ENCODE measurements at places on chromosomes 3 and 15. TPM values are rescaled to one million over a fixed set of nuclear protein-coding genes. Genes with fewer than 3 reads are reported as not detected.

GYG1 gene
- 98.4 TPM for total RNA-seq

TP63 gene
- 0.57 TPM for total RNA-seq

ITPR1 gene
- 39.5 TPM for total RNA-seq

CDHR4 gene
- total RNA-seq = not detected

P2RY12 gene
- total RNA-seq = 4.0 TPM

PCYT1A gene
- total RNA-seq = 79.7 TPM

ADCY5 gene
- 220 TPM for total RNA-seq

LRRFIP2 gene
- 168 TPM for total RNA-seq

ADGRG7 gene
- not detected for total RNA-seq

PTH1R gene
- total RNA-seq = 9.3 TPM

SLC51B gene
- total RNA-seq = not detected

MME gene
- total RNA-seq = 1.9 TPM

ATG3 gene
- 44.3 TPM for total RNA-seq

TAGLN3 gene
- not detected for total RNA-seq

RHOA gene
- total RNA-seq = 310 TPM

PIGBOS1 gene
- total RNA-seq = 10.2 TPM

NXPE3 gene
- total RNA-seq = 34.7 TPM

Measured in right cardiac atrium (tissue), 5 donors.